ENCODE measurements at places on chromosomes 5 and 9. TPM values are rescaled to one million over a fixed set of nuclear protein-coding genes. Genes with fewer than 3 reads are reported as not detected.

- DNase-seq = no peak
Observed at GRCh38 chr5:74851684-74852353, 14.4 kb downstream of the FAM169A start.

Gene POLR3G
- total RNA-seq = 1.8 TPM

Gene PCA3
- total RNA-seq = not detected

DNA sequence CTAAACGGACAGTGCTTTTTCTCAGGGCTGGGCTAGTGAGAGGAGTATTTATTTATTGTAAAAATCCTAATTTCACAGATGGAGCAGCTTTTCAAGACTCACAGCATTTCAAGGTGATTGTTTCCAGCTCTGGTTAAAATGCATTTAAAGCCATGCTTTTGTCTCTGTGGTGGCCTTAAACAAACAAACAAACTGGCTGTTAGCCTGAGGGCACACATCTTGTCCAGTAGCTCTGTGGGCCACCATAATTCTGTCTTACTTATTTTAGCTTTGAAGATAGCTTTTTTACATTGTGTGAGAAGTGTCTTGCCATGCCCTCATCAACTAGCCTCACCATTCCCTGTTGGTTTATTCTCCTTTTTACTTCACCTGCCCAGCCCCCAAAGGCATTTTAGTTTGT is 218.2 kb downstream of the PSAT1 start:
- DNase-seq = no peak

DNA sequence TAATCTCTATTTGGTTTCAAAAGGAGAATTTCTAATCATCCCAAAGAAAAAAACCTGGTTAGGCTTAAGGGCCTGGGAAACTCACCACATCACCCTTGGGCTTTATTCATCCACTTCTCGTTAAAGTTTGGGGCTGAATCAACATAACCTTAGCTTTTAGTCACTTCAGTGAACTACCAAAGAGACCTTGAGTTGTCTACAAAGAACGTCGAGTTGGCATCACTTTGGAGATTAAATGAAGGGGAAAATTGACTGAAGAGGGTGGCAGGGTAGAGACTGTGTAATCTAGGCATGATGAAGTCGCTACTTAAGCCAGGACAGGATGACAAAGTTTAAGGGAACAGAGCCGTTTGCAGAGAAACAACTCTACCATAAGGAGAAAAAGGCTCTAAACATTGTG is 341.4 kb downstream of the RAB3C start:
- no peak for DNase-seq

- DNase-seq = no peak
Observed at GRCh38 chr9:36029765-36030528, 6.8 kb upstream of the RECK start.

- DNase-seq = no peak
Observed at GRCh38 chr9:88789785-88790184, 201.5 kb upstream of the S1PR3 start.

Gene SLC44A1
- 55.2 TPM for total RNA-seq

Gene GFRA3
- 0.53 TPM for total RNA-seq

Gene EFNA5
- 10.2 TPM for total RNA-seq

GRCh38 chr9:132536124-132536523 is 46.3 kb upstream of the BARHL1 start:
- DNase-seq = no peak

Gene DCTN3
- total RNA-seq = 72.2 TPM

DNA sequence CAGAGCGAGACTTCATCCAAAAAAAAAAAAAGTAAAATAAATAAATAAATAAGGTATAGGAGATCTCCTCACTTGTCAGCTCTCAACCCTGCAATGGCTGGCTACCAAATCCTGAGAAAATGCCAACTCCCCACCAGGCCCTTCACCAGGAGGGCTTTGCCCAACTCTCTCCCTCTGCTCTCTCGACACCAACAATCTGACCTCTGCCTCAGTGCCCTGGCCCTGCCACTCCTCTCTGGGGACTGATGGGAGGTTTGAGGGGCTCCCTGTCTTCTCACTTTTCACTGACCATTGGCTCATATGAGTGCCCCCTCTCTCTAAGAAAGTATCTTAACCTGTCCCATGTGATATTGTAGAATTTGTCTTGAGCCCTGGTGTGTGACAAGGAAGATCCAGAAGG is 52.6 kb upstream of the SH3PXD2B start:
- no peak for DNase-seq

GRCh38 chr9:9284201-9284600 is 1328.6 kb downstream of the PTPRD start:
- DNase-seq = no peak

GRCh38 chr5:4366628-4367027 is 771.0 kb downstream of the IRX1 start:
- no peak for DNase-seq

GRCh38 chr9:113851873-113852272 is 24.2 kb upstream of the ZNF618 start:
- no peak for DNase-seq

Gene TMEM38B
- 10.9 TPM for total RNA-seq

Gene MYO10
- total RNA-seq = 51.5 TPM

DNA sequence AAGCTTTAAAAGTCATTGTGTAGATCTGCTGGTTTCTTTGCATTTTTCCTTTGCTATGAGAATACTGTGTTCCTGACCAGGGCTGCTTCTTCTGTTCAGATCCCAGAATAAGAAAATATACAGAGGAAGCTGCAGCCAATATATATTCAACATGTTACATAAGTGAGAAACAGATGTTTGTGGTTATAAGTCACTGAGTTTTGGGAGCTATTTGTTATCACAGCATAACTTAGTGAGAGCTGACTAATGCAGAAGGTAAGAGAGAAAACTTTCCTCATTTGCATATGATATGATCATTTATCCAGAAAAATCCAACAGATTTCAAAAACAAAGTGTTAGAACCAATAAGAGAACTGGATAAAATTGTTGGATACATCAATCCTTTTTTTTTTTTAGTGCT is 136.3 kb upstream of the NR3C1 start:
- no peak for DNase-seq

- DNase-seq = peak; percentile 68
Observed at GRCh38 chr9:99433555-99433954, 211.5 kb downstream of the SEC61B start.

DNA sequence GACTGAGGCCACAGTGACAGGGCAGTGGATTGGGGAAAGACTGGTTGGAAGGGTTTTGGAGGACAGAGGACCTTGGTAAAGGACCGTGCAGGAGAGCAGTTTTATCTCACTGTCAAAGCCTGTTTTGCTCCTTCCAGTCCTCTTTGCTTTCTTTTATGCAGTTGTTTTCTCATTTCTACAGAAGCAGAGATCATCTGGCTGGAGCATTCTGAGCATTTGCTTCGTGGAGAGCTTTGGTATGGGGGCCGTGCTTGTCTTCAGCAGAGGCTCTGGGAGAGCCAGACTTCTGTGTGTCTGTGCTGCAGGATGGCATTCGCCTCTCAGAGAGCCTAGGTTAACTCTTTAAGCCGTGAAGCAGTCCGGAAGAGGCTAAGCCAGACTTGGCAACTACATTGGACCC is 171.8 kb upstream of the TUT7 start:
- DNase-seq = no peak

Gene THBS4
- 2.9 TPM for total RNA-seq

GRCh38 chr5:172929371-172929838 is 29.8 kb upstream of the RPL26L1 start:
- no peak for DNase-seq

Gene KDM4C
- total RNA-seq = 39.8 TPM

DNA sequence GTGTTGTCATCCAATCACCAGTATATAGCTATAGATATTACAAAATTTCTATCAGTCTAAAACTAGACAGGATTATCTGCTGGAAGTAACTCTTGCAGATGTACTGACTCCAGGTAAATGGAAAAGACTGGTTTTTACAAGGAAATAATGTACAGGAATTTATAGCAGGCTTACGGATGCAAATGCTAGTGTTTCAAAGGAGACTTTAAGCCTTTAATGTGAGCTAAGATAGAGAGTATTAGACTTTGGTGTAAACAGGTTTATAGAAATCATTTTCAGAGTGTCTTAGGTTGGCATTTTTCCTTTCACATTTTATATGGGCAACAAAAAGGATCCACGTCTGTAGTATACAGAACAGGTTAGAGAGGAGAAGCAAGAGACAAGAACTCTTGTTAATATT is 16.1 kb downstream of the ZNF608 start:
- no peak for DNase-seq

Gene FOXD4
- total RNA-seq = 0.32 TPM

- DNase-seq = no peak
Observed at GRCh38 chr5:122007546-122007945, 45.8 kb downstream of the SRFBP1 start.

Gene DMRTA1
- 1.7 TPM for total RNA-seq

DNA sequence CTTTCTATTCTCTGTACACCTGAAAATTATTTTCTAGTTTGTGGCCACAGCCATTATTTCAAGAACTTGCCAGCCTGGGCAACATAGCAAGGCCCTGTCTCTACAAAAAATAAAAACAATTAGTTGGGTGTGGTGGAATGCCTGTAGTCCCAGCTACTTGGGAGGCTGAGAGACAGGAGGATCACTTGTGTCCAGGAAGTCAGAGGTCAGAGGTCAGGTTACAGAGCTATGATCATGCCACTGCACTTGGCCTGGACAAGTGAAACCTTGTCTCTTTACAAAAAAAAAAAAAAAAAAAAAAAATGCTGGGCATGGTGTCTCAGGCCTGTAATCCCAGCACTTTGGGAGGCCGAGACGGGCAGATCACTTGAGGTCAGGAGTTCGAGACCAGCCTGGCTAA is 58.3 kb downstream of the HMGCR start:
- DNase-seq = no peak

DNA sequence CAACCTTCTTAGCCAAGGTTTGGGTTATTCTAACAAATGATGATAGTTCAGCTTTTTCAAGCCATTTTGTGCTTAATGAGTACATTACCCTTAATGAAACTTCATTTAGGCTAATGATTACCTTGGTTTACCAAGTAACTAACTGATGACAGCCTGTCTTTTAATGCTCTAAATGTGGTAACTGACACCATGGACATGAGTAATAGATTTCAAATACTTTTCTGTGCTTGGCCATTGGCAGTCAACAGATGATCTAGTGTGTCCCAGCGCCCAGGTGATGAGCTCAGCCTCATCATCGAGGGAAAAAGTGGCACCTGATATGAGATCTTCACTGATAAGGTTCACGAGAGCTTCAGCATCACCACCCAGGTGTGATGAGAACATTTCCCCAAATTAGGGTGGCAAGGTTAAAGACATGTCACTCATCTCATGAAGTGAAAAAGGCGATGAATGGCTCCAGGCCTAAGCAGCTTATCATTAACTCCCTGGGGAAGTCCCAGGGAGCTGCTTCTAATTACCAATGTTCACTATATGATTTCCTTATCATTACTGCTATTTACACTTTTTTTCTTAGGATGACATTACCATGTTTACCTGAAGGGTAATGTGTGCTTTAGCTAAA is 296.0 kb downstream of the SPOCK1 start:
- DNase-seq = no peak

Gene IL3
- not detected for total RNA-seq

Gene ARL15
- total RNA-seq = 30.8 TPM

DNA sequence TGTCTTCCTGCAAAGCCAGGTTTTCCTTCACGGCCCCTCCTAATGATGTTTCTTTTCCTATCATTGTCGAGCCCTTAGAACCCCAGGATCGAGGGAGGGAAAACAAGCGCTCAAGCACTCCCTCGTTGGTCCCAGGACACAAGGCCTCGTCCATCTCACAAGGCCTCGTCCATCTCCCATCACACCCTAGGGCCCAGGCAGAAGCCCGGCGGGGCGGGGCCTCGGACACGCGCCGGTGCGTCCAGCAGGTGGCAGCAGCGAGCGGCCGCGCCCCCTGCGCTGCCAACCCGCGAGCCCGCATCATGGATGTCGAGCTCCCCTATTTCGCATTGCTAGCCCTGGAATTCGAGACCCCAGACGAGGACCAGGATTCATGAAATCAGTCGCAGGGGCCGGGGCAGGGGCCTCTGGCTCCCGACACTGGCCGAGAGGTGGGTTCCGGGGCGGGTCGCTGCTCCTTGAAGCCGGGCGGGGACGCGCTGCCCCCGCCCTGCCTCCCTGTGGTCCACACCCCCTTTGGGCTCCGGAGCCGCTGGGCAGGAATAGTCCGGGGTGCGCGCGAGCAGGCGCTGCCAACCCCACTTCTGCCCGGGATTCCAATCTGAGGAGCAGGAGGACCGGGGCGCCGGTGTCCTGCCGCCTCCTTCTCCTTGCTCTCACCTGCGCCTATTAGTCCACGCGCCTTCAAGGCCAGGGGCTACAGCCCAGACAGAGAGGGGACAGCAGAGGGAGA is at the start of gene ABLIM3:
ABLIM3 (plus strand) TSS at position 270 of the 733 bp plus-strand sequence. CDS start 603 bp downstream, outside the sequence.
- peak; percentile 80 for DNase-seq

Gene LRRC19
- total RNA-seq = 0.27 TPM

Gene GLT6D1
- total RNA-seq = not detected

- no peak for DNase-seq
Observed at GRCh38 chr9:132006677-132007370, 72.8 kb downstream of the MED27 start.

- peak; percentile 76 for DNase-seq
Observed at GRCh38 chr9:107389617-107390071, 99.9 kb downstream of the KLF4 start.

- DNase-seq = no peak
Observed at GRCh38 chr5:157785801-157786200, 42.3 kb downstream of the LSM11 start.

GRCh38 chr5:170235876-170236864 is 3.4 kb downstream of the C5orf58 start:
- no peak for DNase-seq

Gene ENTREP1
- total RNA-seq = 30.1 TPM
